ENCODE measurements at places on chromosomes 2 and 18. TPM values are rescaled to one million over a fixed set of nuclear protein-coding genes. Genes with fewer than 3 reads are reported as not detected.
A peak's percentile ranks its signal among the peaks of the same experiment; 100 is the strongest.

The ALLC gene
- total RNA-seq: not detected

The ALPG gene
- total RNA-seq: not detected

The TAF1B gene
- 17.7 TPM for total RNA-seq

The INHBB gene
- total RNA-seq: 0.50 TPM

The SIGLEC15 gene
- total RNA-seq: 41.1 TPM

The DOK6 gene
- 0.67 TPM for total RNA-seq

The POMC gene
- 7.7 TPM for total RNA-seq

The IL1RL2 gene
- total RNA-seq: 0.62 TPM

GRCh38 chr2:191748528-191749180, 70.7 kb downstream of the NABP1 start:
- no peak for DNase-seq

- DNase-seq: peak; percentile 44
These were observed 241.8 kb downstream of the PTH2R start for GRCh38 chr2:208648368-208648767.

DNA sequence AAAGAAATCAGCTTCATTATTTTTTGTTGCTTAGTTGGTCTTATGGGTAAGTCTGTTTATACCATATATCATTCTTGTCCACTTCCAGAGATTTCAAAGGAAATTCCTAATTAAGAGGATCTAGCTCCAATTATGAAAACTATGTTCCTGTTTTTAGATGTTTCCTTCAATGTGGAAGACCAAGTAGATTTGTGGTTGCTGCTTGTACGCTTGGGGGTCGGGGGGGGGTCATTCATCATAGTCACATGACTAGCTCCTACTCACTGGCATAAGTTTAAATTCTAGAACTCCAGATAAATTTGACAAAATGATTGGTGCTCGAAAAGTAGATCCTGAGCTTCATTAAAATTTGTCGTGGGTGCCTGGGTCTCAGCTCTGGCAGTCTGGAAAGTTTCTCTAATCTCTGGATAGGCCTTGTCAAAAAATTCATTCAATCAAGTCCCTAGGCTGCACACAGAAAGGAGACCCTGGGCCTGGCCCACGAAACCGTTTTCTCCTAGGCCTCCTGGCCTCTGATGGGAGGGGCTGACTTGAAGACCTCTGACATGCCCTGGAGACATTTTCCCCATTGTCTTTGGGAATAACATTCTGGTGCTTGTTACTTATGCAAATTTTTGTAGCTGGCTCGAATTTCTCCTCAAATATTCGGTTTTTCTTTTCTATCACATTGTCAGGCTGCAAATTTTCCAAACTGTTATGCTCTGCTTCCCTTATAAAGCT, 62.5 kb downstream of the MEP1B start:
- no peak for DNase-seq

GRCh38 chr2:67400560-67401485, 3.7 kb downstream of the ETAA1 start:
- no peak for DNase-seq

- DNase-seq: no peak
These were observed 64.9 kb upstream of the ZCCHC2 start for GRCh38 chr18:62457877-62458276.

DNA sequence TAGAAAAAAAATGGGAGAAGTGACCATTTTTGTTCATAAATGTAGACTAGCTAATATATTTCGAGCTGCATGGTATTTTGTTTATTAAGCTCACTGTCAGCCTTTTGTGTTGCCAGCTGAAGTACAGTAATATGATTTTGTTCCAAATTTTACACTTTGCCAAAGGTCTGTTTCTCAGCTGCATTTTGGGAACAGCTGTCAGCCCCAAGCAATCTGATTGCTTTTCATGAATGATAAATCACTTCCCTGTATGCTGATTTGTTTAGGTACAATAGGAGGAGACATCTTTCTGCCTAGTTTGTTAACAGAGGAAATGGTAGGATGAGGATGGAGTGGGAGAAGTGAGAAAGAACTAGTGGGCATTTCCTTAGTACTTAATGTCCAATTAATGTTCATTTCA, 79.3 kb downstream of the NABP1 start:
- no peak for DNase-seq

DNA sequence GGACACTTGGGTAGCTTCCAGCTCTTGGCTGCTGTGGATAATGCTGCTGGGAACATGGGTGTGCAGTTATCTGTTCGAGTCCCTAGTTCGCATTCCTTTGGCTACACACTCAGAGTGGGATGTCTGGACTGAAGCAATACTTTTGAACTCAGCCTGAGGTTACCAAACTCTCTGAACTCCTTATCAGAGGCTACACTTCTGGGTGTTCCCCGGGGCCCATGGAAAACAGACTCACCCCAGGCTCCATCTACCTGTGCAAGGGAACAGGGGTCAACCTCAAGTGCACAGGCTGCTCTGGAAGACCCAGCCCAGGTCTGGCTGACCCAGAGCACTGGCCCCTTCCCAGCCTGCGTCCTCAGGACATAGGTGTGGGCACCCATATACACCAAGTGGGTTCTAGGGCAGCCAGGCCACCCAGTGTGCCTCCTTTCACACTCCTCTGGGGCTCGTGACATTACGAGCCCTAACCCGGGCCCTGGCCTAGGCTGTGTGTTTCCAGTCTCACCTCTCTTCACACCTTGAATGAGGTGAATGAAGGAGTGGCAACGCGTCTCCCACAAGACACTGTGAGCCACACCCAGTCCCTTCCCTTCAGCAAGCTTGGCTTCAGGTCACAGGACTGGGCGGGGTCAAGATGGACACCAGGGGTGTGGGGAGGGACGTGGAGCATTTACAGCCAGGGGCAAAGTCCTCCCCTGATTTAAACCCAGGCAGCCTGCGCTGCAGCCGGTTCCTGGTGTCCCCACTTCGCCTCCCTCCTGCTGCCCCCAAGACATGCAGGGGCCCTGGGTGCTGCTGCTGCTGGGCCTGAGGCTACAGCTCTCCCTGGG, at the start of gene ALPI:
Gene ALPI (plus strand): TSS at position 728 of the 830 bp plus-strand sequence. CDS start 47 bp downstream, at position 775.
- DNase-seq: no peak

DNA sequence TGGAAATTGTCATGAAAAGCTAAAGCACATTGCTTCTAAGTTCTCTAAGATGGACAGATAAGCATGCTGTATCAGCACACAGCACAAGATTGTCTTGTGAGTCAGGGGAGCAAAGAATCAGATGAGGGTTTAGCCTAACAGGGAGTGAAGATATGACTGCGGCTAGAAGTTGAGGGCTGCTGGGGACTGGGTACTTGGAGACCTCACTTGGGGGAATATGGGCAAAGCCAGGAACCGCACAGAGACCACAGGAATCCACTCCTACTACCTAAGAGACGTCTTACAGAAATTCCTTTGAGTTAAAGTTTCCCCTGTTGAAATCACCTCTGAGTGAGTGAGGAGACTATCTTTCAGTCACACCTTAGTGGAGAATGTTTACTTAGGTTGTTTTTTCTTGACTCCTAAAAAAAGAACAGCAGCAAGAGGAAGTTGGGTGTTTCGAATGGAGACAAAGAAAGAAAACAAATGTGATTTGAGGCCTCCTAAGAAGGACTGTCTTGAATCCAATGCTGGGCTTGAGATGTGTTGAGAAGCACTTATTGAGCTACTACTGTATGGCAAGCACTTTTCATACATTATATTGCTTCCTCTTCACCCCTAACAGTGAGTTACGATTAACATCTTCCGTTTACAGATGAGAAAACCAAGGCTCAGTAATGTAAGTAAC, 100.7 kb downstream of the ANKRD44 start:
- DNase-seq: peak; percentile 84

DNA sequence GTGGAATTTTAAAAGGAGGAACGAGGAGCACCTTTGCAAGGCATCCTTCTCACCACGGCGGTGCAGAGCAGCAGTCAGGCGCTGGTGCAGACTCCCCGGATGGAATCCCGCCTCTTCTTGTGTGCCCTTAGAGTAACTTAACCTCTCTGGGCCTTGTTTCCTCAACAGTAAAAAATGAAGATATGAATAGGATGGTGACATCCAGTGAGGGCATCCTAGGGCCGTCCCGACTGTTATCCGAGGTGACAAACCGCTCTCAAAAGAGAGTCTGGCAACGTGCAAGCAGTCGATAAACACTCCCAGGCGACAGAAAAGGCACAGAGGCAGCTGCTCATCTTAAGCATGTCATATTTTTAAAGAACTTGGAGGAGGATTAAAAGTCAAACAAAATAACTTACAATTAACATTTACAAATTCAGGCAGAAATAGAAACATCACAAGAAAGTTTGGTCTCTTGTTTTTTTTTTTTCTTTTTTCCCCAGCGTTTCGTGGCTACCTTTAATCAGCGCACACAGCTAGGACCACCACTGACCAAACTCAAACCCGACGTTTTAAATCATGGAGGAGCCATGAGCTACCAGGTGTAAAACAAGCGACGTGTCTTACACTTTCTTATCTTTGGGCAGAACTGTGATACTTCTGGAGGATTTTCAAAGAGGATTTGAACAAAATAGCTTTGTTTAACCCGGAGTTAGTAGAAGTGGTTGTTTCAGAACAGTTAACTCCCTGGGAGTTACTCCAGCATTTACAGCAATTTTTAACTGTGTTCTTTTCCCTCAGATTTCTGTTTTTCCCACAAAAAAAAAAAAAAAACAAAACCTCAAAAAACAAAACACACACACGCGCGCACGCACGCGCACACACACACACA, 2.1 kb downstream of the MBP start:
- DNase-seq: no peak

DNA sequence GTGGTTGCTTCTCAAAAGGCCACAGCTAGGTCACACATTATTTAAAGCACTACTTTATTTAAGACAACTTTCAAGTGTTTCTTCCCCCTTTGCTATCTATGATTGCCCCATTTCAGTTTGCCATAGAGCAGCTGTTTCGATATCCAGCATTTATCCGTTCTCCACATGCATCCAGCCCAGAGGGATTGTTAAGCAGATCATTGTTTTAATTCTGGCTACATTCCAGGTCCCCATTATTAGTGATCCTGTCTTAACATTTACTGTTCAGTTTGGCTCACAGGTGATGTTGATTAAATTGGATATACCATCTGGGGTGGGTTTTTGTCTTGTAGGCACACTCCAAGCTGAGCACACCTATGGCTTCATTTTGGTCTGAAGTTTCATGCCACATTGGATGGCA, 638.7 kb downstream of the ZEB2 start:
- DNase-seq: no peak

- no peak for DNase-seq
These were observed 3.4 kb upstream of the TET3 start for GRCh38 chr2:73981081-73982001.

- no peak for DNase-seq
These were observed 44.6 kb downstream of the FAM124B start for GRCh38 chr2:224357098-224357901.

DNA sequence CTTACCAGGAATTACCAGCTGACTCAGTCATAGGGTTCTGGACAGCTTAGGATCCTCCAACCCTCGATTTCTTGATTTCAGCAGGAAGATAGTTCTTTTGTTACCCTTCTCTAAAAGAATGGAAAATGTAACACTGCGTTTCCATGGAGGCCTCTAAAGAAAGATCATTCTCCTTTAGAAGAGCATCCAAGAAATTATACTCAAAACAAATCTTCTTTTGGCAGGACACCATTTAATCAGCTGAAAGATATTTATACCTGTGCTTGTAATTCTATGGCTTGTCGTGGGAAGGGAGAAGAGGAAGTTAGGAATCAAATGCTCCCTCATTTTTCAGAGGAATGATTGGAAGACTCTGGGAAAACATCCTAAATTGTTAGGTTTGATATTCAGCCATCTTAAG, 130.5 kb downstream of the RAB3GAP1 start:
- DNase-seq: no peak

- no peak for DNase-seq
These were observed 293.5 kb downstream of the ARHGAP15 start for GRCh38 chr2:143422681-143423080.
